ENCODE measurements at places on chromosomes 3 and 15.

DNA sequence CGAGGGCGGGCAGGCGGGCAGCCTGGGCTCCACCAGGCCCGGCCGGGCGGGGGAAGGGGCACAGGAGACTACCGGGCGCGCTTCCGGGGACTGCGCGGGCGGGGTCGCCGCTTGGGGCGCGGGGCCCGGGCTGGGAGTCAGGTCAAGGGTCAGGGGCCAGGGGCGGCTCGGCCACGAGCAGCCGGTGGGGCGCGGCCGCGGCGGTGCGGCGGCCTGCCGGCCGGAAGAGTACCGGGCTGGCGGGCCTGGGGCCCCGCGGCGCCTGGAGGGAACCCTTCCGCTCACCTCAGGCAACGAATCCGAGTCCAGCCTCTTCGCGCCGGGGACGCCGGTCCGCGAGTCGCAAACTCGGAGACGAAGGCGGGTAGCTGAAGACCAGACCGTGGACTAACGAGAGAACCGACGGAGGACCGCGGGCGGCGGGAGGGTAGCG lies 225 bp downstream of the RHOA start:
- DNase-seq: peak; percentile 48

DNA sequence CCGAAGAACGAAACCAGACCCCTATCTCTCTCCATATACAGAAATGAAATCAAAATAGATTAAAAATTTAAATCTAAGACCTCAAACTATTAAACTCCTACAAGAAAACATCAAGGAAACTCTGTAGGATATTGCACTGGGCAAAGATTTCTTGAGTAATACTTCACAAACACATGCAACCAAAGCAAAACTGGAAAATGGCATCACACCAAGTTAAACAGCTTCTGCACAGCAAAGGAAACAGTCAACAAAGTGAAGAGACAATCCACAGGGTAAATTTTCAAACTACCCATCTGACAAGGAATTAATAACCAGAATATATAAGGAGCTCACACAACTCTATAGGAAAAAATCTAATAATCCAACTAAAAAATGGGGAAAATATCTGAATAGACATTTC lies 29.4 kb downstream of the CCK start:
- DNase-seq: no peak

DNA sequence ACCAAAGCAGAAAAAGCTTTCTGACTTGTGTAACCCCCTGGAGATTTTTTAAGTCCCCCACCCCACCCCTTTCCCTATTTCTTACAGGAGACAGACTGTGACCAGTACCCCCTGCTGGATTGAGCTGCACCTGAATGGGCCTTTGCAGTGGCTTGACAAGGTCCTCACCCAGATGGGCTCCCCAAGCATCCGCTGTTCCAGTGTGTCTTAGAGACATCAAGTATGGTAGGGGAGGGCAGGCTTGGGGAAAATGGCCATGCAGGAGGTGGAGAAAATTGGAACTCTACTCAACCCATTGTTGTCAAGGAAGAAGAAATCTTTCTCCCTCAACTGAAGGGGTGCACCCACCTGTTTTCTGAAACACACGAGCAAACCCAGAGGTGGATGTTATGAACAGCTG lies 64.1 kb downstream of the AAGAB start:
- no peak for DNase-seq

GRCh38 chr15:72315706-72316370 lies 4.1 kb downstream of the CELF6 start:
- DNase-seq: no peak

GRCh38 chr3:192892981-192893700 lies 24.5 kb downstream of the MB21D2 start:
- peak; percentile 23 for DNase-seq

GRCh38 chr3:9441501-9442221 lies 44.2 kb downstream of the SETD5 start:
- no peak for DNase-seq

- no peak for DNase-seq
Observed at GRCh38 chr15:80174017-80174746, 21.4 kb downstream of the FAH start.

DNA sequence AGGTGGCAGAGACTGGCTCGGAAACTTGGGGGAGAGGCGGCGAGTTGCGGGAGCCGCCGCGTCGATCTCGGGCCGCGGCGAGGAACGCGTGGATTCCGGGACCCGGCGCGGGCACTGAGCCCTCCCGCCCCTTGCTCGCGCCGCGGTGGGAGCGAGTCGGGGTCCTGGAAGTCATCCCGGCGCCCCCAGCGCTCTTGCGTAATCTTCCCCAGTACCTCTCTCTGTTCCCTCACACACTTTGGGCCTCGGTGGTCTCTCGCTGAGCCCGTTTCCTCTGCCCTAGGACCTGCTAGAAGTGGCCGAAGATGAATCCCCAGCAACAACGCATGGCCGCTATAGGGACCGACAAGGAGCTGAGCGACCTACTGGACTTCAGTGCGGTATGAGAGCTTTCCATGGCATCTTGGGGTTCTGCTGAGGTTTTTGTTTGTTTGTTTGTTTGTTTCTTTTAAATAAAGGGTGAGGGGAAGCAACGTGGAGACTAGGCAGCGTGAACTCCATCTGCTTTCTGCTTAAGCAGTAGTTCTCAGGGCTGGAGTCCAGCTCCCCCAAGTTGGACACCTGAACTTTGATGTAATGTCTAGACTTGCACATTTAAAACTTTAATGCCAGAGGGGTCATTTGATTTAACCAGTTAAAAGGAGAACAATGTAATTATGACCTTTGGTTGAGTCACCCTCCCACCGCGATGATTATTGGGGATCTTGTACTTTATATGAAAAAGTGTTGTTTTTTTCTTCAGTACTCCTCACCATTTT lies 1.3 kb downstream of the TCF12 start:
- DNase-seq: no peak

DNA sequence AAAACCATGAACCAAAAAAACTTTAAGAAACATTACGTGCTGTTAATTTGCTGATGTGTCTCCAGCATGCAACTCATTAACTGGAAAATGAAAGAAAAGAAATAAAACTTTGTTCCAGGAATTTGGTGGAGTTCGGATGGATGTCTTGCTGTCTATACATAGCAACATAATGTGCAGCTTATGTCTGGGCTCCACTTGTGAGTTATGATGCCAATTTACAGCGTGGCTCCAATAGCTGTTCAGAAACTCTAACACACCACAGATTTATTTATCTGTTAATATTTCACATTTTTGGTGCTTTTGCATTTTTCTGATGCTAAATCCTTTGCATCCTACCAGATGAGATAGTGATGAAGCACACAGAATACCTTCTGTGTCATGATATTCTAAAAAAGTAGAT lies 45.1 kb downstream of the MAP4 start:
- DNase-seq: no peak

GRCh38 chr3:2206536-2206935 lies 107.9 kb downstream of the CNTN4 start:
- DNase-seq: no peak

DNA sequence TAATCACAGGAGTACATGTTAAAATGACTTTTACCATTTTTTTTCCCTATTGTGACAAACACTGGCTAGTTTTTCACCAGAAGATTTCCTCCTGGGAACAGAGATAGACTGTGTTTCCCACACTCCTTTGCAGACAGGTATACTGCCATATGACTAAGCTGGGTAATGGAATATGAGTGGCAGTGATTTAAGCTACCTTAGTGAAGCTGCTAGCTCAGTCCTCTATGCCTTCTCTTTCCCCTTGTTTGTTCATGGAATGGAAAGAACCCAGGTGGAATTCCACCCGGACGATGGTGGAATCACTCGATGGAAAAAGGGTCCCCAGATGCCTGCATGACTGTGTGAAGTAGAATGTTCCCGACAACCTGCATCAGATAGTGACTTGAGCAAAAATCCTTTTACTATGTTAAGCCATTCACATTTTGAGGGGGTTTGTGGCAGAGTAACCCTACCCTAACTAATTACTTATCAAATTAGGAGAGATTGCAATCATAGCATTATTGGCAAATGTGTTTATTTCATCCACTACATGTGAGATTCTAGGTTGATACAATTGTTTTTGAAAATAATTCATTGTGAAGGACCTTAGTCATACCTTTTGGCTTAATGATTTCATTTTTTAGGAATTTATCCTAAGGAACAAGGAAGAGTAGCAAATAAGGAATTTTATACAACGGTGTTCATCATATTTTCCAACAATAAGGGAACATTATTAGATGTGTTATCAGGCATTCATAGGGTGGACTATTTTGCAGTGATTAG lies 16.5 kb downstream of the THSD4 start:
- no peak for DNase-seq

DNA sequence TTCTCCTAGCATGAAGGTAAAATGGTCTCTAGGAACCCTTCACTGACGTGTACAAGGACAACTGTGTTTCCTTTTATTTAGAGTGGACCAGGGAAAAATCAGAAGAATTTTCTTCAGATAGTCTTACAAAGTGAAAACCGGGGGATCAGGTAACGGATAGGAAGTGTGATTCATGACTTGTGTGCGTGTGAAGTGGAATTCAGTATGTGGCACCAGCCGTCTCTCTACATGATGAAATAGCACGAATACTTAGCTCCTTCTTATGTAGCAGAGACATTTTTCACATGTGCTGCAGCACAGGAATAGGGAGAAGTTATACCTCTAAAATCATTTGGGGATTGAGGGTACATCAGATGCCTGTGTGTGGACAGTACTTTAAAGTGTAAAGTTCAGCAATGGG lies 159.2 kb downstream of the MEX3B start:
- no peak for DNase-seq

GRCh38 chr15:48507416-48508065 lies 138.0 kb downstream of the FBN1 start:
- DNase-seq: no peak

DNA sequence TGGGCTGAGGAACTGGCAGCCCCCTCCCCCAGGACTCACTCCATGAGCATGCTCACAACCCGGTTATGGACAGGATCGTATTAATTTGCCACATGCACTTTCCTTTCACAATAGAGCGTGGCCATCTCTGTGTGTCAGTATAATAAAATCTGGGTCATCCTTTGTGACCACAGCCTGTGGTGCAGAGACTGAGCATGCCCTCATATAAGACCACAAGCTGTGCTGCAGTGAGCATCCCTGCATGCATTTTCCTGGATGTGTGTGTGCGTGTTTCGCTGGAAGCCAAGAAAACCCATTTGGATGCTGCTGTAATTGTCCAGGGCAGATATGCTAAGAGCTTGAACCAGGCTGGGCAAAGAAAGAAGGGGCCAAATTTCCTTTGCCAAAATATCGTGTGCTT lies 39.7 kb downstream of the CYP11A1 start:
- DNase-seq: no peak

DNA sequence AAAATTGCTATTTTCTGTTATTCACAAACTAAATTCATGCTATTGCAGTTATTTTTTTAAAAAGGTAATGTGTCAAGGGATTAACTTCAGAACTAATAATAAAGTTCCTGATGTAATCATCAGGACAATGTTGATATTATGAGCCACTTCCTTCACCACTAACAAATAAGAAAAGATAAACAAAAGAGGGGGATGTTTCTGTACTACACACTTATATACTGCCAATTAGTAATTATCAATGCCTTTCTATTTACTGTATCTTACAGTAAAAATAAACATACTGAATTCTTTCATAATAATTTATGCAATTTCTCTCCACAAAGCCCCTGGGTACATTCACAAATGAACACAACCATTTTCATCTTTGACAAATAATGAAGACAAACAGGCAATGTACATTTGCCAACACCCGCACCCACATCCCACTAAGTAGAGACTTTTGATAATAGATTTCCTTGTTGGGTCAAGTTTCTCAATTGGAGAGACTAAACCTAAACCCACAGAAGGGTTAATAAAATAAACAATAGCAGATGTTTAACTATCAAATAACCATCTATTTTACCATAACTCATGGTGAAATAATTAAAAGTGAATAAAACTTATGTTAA lies 3.7 kb downstream of the CBLB start:
- DNase-seq: no peak

DNA sequence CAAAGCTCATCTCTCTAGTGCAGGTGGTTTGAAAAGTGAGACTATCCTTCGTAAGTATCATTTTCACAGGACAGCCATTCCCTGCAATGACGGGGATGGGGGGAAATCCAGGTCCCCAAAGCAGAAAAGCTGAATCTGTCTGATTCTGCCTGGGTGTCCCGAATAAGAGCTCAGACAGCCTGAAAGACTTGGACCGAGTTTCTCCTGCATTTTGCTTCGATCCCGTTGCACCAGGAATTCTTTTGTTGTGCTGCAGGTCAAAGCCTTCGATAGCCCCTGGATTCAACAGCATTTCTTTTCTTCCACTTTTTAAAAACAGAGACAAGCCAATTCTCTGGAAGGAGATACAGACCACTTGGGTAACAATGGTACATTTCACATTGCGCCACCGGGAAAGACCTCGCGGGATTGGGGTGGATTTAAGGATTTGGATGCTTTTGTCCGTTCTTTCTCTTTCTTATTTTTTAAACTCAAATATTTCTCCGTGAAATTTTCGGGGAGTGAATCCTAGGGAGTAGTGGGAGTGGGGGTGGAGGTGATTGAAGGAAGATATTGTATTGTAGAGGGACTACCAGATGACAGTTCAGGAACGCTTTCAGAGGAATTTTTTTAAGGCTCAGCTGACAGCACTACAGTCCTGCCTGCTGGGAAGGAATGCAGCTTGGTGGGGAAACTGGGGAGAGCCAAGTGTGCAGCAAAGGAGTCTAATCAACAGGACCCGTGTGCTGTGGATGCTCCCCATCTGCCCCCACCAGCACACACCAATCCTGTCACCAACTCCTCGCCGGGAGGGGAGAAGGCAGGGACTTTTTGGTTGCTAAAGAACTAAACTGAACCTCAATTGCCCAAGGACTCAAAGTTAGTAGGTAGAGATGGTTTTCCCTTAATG lies 2.6 kb downstream of the SLITRK3 start:
- no peak for DNase-seq

DNA sequence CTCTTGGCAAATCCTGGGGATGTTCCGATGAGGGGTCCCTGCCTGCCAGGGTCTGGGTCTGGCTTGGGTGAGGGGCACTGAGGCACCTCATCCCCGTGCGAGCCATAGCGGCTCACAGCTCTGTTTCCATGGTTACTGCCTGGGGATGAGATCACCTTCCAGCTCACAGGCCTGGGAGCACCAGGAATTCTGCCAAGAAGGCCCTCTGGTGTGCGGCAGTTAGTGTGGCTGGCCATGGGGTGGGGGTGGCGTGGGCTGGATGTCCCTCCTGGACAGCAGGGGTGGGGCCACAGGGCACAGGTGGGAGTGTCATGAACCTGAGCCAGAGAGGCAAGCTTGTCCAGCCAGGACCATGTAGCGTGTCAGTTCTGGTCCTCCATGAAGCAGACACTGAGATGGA lies 22.1 kb upstream of the PRR23E start:
- no peak for DNase-seq

- DNase-seq: no peak
Observed at GRCh38 chr15:69446953-69447352, 5.7 kb upstream of the RPLP1 start.

Measured in stimulated activated CD4-positive, alpha-beta T cell treated with anti-CD3 and anti-CD28 coated beads, Interleukin-1b, Interleukin-23, amount 100 ng/mL, for 4 hours (primary cell).